Activated naive CD4-positive, alpha-beta T cell treated with anti-CD3 and anti-CD28 coated beads, Interleukin-2, amount 50 U/mL, for 16 hours (primary cell): ENCODE measurements at places on chromosomes 7 and 10.

DNA sequence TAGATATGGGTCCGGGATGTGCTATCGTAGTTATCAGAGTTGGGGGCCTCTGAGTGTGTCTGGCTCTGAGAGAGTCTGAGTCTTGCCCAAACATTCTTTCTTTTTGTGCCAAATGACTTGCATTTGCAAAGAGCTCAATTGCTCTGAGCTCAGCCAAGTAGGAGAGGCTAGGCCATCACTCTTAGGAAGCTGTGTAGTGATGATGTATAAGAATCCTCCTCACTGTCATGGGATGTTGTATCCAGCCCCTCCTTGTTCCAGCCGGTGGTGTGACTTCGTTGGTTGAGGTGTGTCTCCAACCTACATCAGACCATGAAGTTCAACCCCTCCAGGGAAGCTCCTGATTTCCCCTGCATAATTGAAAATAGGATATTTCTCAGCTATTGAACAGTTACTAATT, 97.5 kb upstream of the NPS start:
- DNase-seq: no peak

DNA sequence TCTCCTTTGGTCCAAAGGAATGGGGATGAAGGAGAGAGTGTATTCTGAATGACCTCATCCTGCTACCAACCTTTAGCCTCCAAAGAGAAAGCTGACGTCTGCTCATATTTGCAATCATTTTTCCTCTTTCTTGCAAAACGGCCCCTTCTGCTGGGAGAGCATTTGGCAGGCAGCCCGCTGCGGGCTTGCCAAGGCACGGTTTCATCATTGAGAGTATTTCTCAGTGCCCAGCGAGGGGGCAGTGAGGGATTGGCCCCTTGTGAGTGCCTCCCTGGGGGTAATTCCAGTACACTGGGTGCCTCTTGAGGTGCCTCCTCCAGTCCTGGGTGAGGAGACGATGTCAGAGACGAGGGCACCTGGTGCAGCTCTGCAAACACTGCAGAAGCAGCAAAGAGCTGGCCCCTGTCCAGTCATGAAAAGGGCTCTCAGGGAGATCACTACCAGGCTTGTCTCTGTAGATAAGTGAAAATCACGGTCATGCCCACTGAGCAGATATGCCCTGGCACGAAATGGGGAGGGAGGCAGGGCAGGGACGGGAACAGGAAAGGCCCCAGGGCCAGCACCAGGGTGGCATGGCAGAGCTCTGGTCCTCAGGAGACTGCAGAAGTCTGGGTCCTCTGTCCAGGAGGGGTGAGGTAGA, 48.7 kb upstream of the SHH start:
- no peak for DNase-seq

- DNase-seq: no peak
Measured at GRCh38 chr10:36943544-36943943, 181.9 kb upstream of the ANKRD30A start.

DNA sequence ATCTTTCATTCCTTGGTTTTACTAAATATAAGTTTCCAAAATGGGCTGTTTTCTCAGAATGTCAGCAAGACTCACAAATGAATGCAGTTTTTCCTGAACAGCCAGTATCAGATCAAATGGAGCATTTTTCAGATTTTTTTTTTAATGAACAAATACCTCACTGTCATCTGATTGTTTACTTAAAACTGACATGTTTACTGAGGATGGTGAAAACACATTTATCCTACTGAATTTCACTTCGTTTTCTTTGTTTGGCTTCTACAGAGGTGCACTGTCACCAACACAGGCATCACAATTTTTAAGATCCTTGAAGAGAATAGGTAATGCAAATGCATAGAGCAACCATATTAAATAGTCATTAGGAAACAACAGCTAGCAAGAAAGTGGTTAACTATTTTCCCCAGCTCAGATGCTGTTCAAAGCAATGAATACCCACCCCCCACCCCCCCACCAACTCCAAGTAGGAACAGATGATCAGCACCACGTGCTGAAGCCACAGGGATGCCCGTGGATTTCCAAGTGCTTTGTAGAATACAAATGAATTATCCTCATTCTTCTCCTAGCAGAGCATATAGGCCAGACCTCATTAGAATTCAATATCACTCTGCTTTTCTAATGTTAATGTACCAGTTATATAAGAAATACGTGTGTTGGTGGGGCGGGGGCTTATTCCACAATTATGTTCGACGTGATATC, 205.9 kb downstream of the SKAP2 start:
- DNase-seq: no peak

DNA sequence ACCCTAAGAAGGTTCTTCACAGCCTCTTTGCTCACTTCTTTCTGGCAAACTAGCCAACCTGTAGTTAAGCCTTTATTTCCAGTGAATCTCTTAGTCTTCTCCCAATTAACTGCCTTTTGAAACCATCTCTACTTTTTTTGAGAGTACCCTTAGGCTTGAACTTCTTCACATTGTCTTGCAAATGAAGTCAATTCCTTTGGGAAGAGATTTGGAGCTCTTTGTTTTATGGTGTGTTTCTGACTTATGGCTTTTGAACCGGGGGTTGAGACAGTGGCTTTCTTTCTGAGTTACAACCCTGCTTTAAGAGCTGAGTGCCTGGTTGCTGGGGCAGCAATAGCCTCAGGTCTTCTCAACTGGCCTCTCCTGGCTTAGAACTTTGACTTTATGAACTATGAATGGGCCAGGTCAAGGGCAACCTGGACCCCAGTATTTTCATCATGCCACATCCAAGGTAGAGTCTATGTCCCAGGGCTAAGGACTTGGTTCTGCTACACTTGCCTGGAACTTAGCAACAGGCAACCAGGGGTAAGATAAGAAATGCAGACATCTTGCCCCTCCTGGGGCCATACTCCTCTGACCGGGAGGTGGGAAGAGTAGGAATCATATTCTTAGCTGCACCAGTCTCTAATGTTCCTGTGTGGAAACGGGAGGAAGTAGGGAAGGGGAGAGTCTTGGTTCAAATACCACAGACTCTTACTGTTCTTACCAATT, 53.0 kb downstream of the SP4 start:
- no peak for DNase-seq

DNA sequence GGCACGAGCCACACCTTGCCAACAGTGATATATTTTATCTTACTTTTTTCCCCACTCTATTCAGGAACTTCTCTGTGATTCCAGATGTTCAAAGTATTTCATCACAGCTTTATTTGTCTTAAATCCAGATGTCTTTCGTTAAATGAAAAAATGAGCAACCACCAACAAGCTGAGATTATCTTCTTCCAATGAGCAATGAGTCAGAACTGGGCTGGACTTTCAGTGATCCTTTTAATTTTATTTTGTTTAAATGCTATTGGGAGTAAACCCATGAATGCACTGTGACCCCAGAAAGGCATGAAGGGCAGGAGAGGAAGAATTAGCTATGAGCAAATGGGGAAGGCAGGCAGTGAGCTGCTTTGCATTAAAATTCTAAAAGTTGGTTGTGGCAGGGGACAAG, 77.6 kb upstream of the IMMP2L start:
- no peak for DNase-seq

- no peak for DNase-seq
Measured at GRCh38 chr10:102600816-102601215, 43.5 kb upstream of the TRIM8 start.

GRCh38 chr7:142602183-142602582, 147.1 kb upstream of the PRSS1 start:
- no peak for DNase-seq

DNA sequence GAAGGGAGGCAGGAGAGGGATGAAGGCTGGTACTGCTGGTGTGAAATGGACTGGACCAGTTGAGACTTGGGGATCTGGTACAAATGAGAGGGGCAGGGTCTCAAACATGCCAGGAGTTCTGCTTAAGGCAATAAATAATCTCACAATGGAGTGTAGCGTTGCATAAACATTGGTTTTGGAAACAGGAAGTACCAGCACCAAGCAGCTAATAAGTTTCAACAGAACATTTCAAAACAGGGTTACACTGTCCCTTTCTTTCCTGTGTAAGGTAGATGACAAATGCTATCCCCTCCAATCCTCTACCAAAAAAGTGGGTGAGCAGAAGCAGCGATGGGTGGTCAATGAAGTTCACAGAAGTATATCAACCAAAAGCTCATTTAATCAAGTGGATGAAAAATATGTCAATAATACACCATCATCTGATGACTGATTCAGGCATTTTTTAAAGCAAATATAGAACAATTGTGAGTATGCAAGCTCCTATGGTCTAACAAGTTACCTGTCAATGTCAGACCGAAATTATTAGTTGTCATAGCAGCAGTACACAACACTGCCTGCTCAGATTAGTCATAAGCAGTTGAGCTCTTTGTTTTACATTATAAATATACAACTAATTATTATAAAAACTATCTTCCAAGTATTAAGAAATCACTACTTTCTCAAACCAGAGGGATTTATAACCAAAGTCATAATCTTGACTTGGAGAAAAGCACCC, 220.0 kb downstream of the FAM107B start:
- DNase-seq: no peak

DNA sequence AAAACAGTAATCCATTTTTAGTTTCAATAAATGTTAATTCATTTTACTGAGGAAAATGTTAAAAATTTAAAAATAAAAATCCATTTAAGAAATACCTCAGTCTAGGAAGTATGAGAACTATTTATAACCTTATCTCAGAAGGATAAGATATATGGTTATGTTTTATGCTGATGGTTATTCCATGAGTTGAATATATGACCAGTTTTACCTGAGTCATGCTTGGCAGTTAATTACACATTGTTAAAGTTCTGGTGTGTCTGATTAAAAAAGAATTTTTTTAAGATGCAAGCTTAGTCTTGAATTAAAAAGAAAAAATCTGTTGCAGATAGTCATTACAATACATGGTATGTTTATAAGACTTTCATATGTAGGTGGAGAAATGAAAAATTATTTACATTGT, 191.7 kb downstream of the ARL4A start:
- DNase-seq: no peak

DNA sequence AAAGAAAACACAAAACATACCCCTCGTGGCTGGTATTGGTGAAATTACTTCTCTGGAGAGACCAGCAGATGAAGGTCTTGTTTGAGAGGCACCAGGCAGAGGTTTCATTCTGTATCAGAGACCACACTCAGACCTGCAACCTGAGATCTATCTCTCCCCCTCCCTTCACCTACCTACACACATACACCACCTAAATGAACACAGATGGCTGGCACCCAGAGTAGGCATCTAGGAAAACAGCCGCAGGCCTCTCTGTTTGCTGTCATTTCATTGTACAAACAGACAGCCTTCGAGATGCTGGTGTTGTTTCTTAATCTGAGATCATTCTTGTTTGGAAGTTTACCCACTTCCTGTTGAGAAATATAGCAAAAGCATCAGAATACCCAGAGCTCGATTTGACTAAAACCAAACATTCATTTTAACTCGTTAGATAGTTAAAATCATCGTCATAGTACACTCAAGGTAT, 173.9 kb upstream of the SLC25A13 start:
- DNase-seq: no peak

DNA sequence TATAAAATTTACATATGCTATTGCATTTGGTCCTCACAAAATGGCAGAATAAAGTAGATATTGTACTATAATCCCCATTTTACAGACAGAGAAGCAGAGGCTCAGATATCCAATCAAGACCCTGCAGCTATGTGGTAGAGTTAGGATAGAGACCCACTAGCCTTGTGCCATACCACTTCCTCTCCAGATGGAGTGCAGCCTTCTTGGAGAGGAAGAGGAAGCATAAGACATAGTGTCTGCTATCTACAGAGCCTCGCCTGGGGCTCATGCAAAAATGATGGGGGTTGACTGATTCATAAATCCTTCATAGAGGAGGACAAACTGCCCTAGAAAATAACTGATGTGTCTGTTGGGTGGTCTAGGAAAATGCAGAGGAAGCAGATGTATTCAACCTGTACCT, 447.3 kb downstream of the KCNMA1 start:
- DNase-seq: no peak

GRCh38 chr10:3425261-3425660, 252.7 kb upstream of the PITRM1 start:
- no peak for DNase-seq

- peak; percentile 35 for DNase-seq
Measured at GRCh38 chr10:79149662-79150443, 81.1 kb downstream of the ZMIZ1 start.

DNA sequence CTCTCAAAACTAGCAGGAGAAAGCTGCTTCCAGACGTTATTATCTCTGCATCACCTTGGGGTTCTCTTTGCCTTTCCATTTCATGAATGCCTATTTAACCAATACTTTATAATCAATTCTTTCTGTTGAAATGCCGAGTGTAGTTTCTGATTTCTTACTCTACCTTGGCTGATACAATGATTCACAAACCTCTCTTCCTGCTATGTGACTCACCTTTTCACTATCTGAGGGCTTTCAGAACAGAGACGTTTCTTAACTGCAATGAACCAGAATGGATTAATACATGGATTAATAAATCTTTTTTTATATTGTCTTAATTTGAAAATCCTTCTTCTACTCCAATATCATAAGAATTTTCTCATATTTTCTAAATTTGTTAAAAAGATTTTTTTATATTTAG, 46.4 kb upstream of the ZNF746 start:
- DNase-seq: no peak

- DNase-seq: no peak
Measured at GRCh38 chr7:34991938-34992840, 45.1 kb downstream of the DPY19L1 start.

DNA sequence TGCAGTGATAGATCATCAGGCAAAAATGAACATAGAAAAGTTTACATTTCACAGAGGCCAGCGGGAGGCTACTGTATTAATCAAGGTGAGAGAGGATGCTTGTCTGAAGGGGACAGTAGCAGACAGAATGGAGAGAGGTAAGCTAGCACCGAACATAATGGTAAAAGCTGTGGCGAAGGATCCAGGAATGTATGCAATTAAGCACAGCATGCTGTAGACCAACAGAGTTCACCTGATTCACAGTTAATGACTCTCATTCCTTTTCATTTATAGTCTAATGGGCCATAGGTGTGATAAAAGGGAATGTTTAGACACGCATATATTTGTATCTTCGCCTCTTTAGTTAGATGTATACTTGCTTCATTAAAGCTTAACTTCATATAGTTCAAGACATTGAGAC, 150.9 kb upstream of the MBL2 start:
- DNase-seq: no peak

- no peak for DNase-seq
Measured at GRCh38 chr10:36448760-36449691, 676.4 kb upstream of the ANKRD30A start.

DNA sequence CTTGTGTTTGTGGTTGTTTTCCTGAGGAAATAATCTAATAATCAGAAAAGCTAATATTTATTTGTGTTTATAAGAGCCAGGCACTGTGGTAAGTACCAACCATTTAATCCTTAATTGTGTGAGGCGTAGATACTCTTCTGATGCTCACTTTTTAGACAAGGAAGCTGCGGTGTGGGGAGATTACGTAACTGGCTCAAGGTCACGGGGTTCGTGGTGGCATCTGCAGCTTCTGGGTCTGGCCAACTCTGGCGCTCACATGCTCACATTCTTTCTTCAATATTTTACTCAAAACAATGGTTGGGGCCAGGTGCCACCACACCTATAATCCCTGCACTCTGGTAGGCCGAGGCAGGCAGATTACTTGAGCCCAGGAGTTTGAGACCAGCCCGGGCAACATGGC, 77.6 kb downstream of the RALA start:
- no peak for DNase-seq

GRCh38 chr7:142548978-142549377, 200.3 kb upstream of the PRSS1 start:
- DNase-seq: no peak
